ENCODE measurements at places on chromosomes 16 and 17.

GRCh38 chr16:8764525-8765250, 32.8 kb downstream of the TMEM186 start:
- DNase-seq: no peak

- DNase-seq: no peak
These were observed 77.6 kb upstream of the RBL2 start for GRCh38 chr16:53356478-53357207.

GRCh38 chr17:49574323-49574781, 1.3 kb upstream of the NXPH3 start:
- no peak for DNase-seq

- peak; percentile 94 for DNase-seq
These were observed 93.4 kb upstream of the TNRC6A start for GRCh38 chr16:24635900-24636610.

GRCh38 chr17:36657763-36658490, 56.5 kb downstream of the MRM1 start:
- no peak for DNase-seq

GRCh38 chr17:35373534-35373983, at the start of gene SLFN11:
SLFN11 (minus strand) TSS chr17:35373621; CDS start chr17:35363807, 9,814 bp downstream.
- peak; percentile 95 for DNase-seq

DNA sequence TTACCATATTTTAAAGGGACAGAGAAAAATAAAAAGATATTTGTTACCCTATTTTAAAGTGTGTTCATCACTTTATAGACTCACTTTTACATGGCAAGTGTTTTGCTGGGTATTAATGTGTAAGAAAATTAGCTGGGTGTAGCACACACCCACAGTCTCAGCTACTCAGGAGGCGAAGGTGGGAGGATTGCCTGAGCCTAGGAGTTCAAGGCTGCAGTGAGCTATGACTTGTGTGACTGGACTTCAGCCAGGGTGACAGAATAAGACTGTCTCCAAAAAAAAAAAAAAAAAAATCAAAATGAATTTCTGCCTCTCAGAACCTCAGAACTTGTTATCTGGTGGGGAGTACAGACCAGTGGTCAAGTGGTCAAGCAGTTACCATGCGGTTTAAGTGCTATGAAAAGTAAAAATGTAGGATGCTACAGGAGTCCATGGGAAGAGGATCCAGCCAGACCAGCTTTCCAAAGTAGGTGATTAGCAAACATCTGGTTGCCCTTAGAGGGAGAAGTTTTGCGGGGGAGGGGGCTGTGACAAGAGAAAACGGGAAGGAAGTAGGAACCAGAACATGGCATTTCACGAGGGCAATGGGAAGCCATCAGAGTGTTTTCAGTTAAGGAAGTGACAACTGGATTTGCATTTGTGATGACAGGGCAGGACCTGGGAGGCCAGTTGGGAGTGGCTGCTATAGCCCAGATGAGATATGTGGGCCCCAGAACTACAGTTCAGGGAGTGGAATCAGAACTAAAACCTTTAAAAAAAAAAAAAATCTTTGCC, 13.9 kb downstream of the CNEP1R1 start:
- no peak for DNase-seq

DNA sequence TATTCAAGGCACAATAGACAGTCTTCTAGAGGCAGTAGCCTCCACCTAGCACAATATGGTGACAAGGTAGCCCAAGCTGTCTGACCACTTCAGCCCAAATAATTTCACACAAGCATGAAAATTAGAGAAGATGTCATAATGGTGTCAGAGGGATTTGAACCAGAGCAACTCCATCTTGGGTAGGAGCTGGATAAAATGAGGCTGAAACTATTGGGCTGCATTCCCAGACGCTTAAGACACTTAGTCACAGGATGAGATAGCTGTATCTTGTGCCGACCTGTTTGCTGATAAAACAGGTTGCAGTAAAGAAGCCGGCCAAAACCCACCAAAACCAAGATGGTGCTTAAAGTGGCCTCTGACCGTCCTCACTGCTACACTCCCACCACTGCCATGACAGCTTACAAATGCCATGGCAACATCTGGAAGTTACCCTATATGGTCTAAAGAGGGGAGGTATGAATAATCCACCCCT, 192.6 kb downstream of the CPPED1 start:
- no peak for DNase-seq

- DNase-seq: peak; percentile 46
These were observed 136.0 kb upstream of the C17orf78 start for GRCh38 chr17:37239690-37240334.

DNA sequence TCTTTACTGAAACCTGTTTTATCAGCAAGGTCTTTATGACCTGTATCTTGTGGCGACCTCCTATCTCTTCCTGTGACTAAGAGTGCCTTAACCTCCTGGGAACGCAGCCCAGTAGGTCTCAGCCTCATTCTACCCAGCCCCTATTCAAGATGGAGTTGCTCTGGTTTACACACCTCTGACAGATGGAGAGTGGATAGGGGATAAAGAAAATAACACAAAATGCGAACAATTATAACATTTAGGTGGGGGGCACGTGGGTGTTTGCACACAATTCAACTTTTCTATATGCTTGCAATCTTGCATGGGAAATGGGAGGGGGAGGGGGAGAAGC, 83.3 kb downstream of the RMI2 start:
- DNase-seq: no peak

DNA sequence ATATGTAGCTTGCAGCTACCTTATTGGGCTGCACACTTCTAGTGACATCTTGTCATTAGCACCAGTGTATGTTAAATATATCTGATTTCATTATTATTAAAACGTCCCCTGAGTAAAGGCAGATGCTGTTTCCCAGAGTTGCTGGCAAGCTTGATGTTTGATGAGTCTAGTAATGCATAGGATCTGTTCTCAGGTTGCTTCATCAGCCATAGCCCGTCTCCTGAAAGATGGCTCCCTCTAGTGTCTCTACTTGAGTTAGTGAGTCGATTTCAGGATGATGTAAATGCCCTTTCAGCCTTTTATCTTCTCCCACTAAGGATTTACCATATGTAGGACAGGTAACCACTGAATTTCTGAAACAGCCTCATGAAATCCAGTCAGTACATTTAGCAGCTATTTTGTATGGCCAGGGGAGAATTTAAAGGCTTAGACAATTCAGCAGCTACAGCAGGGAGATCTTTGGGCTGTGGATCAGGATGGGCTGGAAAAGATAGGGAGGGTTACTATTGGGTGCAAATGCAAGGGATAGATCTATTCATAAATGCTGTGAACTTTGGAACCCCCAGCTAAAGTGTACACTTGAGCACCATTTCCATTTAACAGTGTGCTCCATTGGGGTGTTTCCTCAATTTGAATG, 376.3 kb downstream of the CNTNAP4 start:
- no peak for DNase-seq

DNA sequence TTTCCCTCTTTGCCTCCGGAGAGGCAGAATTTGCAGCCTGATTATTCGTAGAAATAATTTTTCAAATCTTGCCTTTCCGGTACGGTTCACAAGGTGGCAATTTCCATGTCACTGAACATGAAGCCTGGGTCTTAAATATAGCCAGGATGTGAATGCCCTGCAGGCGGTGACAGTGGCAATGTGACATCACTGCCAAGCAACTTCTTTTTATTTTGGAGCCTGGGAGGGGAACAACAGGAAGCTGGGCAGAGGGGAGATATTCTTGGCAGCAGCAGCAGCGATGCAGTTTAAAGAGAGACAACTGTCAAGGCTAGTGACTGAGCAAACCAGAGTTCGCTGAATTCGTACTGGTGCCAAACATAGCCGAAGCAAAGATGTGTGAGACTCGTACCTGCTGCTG, 171.1 kb downstream of the SNX29 start:
- no peak for DNase-seq

- no peak for DNase-seq
These were observed 108.2 kb downstream of the RPTOR start for GRCh38 chr17:80652756-80653330.

GRCh38 chr17:77534137-77534536, 393.4 kb downstream of the SEC14L1 start:
- no peak for DNase-seq

DNA sequence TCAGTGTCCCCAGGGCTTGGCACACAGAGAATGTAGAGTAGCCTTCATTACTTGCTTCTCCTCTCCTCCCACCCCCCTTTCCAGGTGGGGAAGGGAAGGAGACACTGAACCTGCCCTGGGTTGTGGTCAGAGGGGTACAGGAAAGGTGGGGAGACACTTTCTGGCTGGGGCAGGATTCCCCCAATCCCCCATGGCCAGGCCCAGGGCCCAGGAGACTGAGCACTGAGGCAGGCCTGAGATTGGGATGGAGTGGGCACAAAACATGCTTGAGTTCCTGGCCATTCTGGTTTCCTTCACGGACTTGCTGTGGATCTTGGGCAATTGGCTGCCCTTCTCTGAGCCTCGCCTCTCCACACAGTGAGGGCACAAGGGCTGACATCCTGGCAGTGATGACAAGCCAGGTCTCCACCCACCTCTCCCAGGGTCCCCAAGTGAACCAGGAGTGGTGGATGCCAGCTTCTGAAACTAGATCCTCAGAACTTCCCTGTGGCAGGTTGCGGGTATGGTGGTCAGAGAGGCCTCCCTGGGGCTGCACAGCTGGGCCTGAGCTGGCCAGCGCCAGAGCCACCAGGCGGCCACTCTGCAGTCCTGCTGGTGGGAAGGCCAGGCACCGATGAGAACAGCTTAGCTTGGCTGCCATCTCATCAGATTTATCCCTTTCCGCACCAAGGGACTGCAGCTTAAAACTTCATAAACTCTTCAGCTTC, 9.3 kb downstream of the ZNF629 start:
- no peak for DNase-seq

- peak; percentile 75 for DNase-seq
These were observed at the start of gene KRTAP2-3 for GRCh38 chr17:41060052-41060604. KRTAP2-3 (minus strand) TSS chr17:41060114; CDS start chr17:41060050, 64 bp downstream.
